Mucosa of descending colon (tissue), 3 donors: ENCODE measurements at places on chromosomes 1 and 21.

DNA sequence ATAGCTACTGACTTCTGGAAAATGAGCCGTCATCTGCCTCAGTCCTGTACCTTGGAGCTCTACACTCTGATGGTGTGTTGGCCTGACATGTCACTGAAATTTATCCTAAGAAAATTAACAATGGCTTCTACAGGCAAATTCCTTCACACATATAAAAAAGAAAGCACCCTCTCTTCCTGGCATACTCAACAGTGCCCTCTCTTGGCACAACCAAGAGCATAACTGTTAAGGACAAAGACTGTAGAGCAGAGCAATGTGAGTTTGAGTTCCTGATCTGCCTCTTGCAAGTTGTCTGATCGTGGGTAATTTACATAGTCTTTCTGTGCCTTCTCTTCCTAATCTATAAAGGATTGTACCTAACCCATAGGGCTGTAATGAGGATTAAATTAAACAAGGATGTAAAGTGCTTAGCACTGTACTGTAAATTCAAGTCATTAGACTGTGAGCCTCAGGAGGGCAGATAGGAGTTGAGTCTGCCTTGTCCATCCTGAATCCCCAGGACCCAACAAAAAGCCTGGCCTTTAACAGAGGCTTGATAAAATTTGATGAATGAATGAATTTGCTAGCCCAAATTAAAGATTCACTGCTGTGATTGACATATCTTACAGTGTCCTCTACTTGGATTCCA, 83.5 kb downstream of the SYF2 start:
- no peak for DNase-seq

DNA sequence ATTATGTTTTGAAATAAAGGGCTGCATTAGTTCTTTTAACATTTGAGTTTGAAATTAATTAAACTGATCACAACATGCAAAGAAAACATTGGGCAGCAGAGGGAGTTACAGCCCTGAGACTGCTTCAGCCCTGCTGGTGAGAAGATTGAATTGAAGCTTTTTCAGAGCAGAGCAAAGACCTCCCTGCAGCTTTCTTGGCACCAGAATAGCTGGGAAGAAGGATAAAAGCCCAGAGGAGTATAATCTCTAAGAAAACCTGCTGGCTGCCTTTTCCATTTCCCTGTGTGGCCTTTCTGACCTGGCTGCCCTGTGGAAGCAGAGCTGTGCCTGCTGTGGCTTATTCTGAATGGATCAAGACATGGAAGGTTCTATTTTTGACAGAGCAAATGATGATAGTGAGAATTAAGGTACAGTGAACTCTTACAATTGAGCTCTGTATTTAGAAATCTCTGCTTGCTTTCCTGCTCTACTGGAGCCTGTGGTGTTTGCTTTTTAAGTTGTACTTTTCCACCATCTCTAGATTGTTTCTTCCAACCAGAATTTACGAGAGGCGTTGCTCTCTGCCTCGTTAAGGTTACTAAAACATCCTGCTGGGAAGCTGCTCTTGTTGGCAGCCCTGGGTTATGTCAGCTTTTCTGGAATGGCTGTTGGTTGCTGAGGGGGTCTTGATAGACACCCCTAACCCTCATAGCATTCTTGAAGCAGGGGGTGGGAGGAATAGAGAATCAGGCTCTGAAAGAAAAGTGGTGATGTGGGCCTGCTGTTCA, 9.9 kb downstream of the SNRPE start:
- no peak for DNase-seq

DNA sequence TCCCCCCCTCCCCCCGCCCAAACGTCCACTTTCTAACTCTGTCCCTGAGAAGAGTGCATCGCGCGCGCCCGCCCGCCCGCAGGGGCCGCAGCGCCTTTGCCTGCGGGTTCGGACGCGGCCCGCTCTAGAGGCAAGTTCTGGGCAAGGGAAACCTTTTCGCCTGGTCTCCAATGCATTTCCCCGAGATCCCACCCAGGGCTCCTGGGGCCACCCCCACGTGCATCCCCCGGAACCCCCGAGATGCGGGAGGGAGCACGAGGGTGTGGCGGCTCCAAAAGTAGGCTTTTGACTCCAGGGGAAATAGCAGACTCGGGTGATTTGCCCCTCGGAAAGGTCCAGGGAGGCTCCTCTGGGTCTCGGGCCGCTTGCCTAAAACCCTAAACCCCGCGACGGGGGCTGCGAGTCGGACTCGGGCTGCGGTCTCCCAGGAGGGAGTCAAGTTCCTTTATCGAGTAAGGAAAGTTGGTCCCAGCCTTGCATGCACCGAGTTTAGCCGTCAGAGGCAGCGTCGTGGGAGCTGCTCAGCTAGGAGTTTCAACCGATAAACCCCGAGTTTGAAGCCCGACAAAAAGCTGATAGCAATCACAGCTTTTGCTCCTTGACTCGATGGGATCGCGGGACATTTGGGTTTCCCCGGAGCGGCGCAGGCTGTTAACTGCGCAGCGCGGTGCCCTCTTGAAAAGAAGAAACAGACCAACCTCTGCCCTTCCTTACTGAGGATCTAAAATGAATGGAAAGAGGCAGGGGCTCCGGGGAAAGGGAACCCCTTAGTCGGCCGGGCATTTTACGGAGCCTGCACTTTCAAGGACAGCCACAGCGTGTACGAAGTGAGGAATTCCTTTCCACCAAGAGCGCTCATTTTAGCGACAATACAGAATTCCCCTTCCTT, 158.1 kb downstream of the RUNX1 start:
- peak; percentile 60 for DNase-seq

- no peak for DNase-seq
Observed at GRCh38 chr1:84271441-84272151, 29.9 kb upstream of the SAMD13 start.

- DNase-seq = no peak
Observed at GRCh38 chr1:234975122-234975940, 153.3 kb downstream of the TOMM20 start.

GRCh38 chr1:156675210-156676113, 1.7 kb downstream of the NES start:
- no peak for DNase-seq

DNA sequence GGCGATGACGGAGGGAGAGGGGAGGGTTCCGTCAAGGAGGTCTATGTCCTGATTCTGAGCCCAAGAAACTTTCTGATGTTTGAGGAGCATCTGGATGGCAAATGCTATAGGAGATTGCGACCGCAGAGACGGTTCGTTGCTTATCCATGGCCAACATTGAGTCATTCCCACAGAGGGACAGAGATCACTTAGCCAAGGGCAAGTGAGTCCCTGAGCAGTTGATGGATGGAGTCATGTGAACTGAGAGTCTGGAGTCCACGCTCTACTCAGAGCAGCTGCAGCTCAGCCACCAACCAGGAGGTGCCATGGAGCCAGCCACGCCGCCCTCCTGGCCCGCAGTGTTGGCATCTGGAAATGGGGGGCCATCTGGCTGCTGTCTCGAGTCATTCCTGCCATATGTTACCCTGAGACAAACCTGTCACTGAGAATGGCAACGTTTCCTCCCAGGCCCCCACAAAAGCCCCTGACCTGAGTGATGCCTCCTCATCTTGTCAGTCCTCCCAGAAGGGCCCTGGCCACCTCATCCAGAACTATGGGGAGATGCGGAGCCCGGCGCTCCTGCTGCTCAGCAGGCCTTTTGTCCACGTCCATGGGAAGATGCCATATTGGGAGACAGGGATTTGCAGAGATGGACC, 58.6 kb downstream of the ATP5PO start:
- no peak for DNase-seq

DNA sequence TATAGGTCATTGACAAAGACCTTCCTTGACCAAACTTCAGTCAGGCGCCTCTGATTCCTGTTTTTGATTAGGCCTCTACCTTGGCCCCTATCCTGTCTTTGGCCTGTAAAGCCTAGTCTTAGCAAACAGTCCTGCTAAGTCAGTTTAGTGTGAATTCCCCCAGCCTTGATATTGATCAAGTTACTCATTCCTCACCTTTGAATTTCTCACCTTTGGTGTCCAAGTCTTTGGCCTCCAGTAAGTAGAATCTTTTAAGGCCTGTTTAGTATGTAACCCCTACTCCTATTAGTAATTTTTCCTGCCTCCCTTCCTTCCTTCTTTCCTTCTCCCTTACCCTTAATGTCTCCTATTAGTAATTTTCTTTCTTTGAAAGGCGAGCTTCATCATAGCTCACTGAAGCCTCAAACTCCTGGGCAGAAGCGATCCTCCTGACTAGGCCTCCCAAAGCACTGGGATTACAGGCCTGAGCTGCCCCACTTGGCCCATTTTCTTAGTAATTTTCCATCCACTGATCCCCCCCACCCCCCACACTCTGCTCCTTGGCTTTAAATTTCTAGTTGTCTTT, 13.0 kb upstream of the ZNF692 start:
- DNase-seq = no peak

- DNase-seq = no peak
Observed at GRCh38 chr1:216222288-216222687, 201.0 kb downstream of the USH2A start.

DNA sequence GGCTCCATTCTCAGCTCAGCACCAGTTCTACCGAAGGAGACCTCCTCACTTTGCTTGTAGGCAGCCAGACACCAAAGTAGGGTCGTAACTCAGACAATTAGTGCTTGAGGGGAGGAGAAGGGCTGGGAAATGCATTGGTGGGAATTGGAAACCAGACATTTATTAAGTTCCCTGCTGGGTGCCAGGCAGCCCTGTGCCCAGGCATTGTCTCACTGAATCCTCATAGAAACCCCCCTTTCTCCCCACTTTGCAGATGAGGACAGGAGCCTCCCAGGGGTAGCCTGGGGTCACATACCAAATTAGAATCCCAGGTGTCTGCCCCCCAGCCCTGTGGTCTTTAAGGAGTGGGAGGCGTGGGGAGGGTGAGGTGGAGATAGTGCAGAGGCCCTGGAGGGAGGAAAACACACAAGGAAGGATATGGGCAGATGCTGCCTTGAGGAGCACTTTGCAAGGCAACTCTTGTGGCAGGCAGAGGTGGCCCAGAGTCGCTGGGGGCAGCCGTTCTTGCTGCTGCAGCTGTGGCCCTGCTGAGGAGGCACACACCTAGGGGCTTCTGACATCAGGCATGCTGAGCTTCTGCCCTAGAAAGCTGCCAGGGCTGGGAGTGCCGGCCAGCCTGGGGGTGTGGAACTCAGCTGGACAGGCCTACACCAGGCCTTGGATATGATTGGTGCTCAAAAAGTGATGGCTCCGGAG, 29.4 kb downstream of the CDK18 start:
- DNase-seq = no peak
